Eye (tissue), 1 donor: ENCODE measurements at places on chromosomes 11 and 22.

- no peak for DNase-seq
These were observed 20.7 kb downstream of the A4GALT start for GRCh38 chr22:42699976-42700352.

DNA sequence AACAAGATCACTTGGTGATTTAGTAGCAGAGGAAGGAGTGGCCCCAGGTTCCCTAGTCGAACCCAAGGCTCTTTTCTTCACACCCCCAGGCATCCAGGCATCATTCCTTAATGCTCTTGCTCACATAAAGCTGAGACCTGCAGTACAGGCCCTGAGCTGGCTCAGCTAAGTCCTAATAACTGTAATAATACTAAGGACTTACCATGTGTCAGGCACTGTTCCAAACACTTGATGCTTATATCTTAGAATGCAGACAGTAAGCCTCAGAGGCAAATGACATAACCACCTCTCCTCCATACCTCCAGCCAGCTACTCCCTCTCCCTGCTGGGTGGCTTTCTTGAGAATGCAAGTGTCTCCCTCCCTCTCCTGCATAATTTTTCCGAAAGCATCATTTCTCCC lies 33.2 kb downstream of the ANKK1 start:
- no peak for DNase-seq

- DNase-seq, result no peak
These were observed 37.2 kb downstream of the MS4A6A start for GRCh38 chr11:60145677-60146076.

GRCh38 chr22:36590441-36591056 lies 61.6 kb upstream of the EIF3D start:
- DNase-seq, result no peak

DNA sequence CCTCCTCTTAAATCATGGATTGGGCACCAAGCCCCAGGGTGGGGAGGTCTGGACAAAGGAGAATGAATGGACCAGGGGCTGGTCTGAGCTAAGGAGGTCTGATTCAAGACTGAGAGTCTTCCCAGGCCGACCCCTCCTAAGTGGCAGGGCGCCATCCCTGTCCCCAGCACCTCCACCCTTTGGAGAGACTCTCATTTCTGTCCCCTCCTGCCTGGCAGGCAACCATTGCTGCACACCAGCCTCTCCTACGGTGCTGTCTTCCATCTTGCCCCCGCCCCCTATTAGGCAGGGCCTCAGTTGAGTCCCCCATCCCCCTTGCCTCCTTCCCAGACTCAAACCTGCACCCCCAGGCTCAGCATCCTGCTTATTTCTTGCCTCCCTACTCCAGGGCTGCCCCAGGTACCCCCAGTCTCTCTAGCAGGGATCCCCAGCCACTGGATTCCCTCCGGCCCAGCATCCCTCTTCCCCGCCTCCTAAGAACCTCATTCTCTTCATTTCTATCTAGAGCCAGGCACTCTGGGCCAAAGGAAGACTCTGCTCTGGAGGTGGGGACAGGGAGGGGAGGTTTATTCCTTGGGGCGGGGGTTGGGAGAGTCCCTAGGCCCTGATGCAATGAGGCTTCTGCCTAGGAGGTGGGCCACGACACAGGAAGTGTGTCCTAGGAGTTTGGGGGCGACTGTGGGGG lies 1.7 kb upstream of the RCOR2 start:
- peak; percentile 83 for DNase-seq

- no peak for DNase-seq
These were observed 6.7 kb downstream of the HPX start for GRCh38 chr11:6433998-6434660.

- DNase-seq, result no peak
These were observed 65.6 kb upstream of the FAR1 start for GRCh38 chr11:13602844-13603243.

DNA sequence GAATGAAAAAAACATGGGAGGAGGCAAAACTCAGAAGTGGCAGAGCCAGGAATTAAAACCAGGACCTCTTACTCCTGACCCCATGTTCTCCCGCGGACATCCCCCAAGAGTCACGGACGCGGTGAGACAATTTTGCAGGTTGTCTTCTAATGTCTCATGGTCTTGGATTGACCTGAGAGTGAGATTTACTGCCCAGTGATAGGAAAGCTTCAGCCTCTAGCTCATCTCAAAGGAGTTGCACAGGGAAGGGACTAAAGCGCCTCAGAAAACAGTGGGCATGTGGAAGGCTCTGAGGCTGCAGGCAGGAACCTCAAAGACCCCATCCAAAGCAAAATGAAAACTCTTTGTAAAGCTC lies 197.4 kb downstream of the ADAMTS15 start:
- DNase-seq, result no peak

DNA sequence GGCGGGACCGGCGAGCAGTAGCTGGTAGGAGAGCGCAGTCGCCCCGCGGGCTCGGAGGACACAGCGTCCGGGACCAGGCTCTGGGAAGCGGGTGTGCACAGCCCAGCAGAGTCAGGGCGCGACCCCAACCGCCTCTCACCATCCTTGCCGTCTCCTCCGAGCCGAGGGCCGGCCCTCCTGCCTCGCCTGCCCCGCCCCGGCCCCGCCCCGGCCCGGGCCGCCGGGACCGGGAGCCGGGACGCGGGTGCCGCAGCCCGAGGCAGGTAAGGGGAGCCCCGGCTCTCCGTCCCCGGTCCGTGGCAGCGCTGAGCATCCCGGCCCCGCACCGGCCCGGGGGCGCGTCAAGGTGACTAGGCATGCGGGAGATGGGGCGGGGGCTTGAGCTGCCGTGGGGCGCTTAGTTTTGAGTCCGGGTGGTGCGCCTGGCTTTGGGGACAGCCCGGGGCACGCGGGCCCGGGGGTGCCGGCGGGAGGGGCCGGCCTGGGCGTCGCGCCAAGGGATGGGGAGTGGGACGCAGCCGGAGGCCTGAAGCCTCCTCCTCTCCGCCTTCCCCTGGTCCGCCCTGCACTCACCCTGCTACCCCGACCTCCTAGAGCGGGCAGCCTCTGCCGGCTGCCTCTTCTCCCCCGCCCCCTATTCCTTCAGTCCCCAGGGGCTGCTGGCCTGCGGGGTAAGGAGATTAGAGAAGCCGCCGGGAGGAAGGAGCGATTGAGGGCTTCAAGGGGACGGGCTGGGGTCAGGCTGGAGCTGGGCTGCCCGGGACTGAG lies at the start of gene ABCG4:
ABCG4 (plus strand) TSS at position 35 of the 768 bp plus-strand sequence. CDS start 914 bp downstream, outside the sequence.
- peak; percentile 69 for DNase-seq

- DNase-seq, result no peak
These were observed 23.1 kb downstream of the CSF2RB start for GRCh38 chr22:36936362-36937116.

DNA sequence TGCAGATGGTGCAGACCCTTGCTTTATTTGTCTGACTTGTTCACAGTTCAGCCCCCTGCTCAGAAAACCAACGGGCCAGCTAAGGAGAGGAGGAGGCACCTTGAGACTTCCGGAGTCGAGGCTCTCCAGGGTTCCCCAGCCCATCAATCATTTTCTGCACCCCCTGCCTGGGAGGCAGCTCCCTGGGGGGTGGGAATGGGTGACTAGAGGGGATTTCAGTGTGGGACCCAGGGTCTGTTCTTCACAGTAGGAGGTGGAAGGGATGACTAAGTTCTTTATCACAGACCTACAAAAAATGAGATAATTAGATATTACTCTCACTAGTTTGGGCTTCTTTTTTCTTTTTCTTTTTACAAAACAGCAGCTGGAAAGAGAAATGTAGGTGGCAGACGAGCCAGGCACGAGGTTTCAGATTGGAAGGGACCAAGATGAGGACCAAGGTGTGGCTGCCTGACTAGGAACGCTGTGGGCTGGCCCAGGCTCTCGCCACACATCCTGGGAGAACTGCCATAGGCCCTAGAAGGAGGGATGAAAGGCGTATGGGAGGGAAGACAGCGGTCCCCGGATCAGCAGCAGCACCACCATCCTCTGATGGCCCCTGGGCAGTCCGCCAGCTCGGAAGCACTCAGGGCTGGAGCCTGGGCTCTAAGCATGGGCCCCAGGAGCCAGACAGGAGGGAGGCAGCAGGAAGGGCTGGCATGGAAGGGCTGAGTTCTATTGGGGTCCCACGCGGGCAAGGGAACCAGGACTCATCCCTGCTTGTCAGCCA lies 14.2 kb downstream of the TXN2 start:
- no peak for DNase-seq

GRCh38 chr22:21876486-21877176 lies 9.2 kb upstream of the MAPK1 start:
- peak; percentile 12 for DNase-seq

DNA sequence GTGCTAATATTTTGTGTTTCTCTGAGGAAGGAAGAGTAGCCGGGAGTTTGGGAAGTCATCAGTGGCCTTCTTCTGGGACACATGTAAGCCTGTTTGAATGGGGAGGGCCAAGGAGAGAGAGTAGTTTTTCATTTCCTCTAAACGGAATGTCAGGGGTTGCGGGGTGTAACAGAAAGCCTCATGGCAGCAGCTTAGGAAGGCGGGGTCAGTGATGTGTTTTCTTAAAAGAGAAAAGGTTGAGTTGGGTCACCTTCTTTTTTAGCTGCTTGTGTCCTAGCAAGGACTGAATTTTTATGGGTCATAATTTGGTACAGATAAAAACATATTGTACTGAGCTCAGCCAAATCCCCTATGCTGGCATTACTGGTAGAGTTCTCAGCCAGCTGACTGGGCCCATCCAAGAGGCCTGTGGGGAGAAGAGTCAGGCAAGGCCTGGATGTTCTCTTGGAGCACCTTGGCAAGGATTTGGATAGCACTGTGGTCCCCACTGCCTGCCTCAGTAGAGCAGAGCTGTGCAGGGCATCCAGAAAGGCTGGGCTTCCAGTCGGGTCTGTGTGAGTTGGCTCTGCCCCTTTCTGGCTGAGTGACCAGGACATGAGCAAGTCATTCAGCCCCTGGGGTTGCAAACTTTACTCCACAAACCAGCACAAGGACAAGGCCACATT lies 29.4 kb upstream of the NAV2 start:
- DNase-seq, result no peak

DNA sequence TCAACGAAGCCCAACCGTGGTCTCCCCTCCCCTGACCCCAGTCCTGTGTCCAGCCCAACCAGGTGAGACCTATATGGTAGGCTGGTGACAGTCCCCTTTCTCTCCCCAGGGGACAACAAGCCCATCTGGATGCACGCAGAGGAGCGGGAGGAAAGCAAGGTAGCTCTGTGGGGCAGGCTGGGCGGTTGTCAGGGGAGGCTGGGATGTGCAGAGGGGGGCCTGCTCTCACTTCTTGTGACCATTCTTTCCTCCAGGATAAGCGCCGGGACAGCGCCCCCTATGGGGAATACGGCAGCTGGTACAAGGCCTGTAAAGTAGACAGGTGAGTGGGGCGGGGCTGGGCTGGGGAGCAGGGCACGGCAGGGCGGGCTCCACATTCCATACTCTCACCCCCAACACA lies 3.5 kb upstream of the RAB1B start:
- no peak for DNase-seq

DNA sequence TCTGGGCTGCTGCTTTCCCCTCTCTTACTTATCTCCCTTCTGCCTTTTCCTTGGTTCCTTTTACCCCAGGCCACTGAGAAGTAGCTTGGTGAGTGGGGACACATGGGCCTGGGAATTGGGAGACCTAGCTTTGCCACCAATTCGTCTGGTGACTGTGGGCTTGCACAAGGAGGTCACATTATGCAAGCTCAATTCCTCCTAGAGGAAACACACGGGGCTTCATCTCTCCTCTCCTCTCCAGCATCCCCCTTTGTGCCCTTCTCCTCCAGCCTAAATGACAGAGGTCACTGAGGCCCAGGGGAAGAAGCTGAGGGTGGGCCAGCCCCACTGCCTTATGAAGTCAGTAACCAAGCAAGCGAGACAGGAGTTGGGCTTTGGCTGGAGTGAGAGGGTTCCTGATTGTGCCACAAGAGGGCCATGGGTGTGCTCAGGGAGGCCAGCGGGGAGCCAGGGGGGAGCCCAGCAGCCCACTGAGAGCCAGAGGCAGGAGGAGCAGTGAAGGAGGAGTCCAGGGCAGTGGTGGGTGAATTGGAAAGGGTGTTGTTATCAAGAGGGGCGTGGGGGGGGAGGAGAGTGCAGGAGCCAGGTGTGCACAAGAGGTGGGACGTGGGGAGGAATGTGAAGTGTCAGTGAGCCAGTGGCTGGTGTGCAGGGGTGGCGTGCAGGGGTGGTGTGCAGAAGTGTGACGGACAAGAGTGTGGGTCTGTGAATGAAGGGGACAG lies 2.0 kb downstream of the CLCF1 start:
- peak; percentile 65 for DNase-seq

GRCh38 chr11:111808063-111808588 lies 41.9 kb upstream of the PPP2R1B start:
- no peak for DNase-seq

DNA sequence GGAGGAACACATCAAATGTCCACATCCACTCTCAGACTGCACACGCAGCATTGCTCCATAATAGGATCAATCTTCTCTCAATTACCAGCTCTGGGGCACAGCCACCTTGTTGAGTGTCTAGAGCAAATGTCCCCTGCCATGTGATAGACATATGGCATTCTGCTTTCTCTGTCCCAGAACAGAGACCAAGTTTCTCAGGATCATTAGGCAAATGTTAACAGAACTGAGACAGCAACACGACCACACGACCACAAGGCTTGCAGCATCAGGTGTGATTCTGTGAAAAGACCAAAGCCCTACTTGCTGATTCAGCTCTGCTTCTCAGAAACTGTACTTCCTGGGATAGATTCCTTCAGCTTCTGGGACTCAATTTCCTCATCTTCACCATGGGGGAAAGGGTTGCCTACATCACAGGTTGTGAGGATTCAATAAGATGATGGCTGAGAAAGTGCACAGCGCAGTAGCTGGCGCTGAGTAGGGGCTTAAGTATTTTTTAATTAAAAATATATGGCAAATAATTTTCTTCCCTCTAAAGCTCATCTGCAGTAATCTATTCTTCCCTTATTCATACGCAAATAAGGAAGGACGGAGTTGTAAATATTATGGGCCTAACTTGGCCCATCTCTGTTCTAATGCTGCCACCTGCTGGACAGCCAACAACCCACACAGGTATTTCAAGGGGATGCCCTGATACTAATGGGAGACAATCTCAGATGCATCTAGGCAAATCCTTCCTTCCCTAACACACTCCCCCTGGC lies 54.3 kb upstream of the USP47 start:
- peak; percentile 91 for DNase-seq

DNA sequence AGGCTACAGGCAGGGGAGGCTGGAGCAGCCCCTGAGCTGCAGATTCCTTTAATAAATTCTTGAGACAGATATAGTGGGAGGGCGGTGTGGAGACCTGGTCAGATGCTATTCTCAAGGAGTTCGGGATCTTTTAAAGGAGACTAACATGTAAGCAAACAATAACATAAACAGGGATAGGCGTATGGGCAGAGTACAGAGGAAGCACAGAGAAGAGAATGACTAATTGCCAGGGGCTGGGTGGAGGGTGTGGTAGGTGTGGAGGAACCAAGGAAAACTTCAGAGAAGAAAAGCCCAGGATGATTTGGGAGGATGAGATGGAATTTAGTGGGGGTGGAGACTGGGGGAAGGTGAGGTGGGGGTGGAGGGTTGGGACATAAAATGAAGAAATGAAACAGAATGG lies 9.7 kb upstream of the HEPHL1 start:
- DNase-seq, result no peak

GRCh38 chr11:73463359-73463758 lies 87.2 kb downstream of the RELT start:
- DNase-seq, result no peak

- no peak for DNase-seq
These were observed at the start of gene LSP1 for GRCh38 chr11:1852877-1853276. Gene LSP1 (plus strand): TSS chr11:1853084. CDS start chr11:1853145, 61 bp downstream.

GRCh38 chr11:119861160-119861559 lies 132.2 kb upstream of the NECTIN1 start:
- DNase-seq, result no peak

GRCh38 chr22:47631571-47632102 lies 869.2 kb downstream of the TBC1D22A start:
- no peak for DNase-seq
